ENCODE measurements at places on chromosomes 16 and 17. TPM values are rescaled to one million over a fixed set of nuclear protein-coding genes. Genes with fewer than 3 reads are reported as not detected.

KRTAP4-6 gene
- total RNA-seq = not detected

EME1 gene
- 1.5 TPM for total RNA-seq

AXIN2 gene
- 3.2 TPM for total RNA-seq

DNA sequence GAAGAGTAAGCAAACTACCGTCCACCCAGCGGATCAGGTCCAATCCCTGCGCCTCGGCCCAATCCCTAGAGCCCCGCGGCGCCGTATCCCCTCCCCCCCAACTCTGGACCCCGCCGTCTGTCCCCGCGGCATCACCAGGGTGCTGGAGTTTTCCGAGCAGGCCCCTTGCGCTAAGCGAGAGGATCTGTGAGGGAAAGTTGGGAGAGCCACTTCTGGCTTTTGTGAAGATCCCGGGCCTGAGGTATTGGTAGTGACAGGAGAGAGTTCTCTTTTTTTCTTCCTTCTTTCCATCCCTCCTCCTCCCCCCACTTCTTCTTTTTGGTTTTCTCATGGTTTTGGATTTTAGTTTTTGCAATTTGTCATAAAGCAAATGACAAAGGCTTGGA is 3.5 kb upstream of the DLX4 start:
- DNase-seq = no peak

DNA sequence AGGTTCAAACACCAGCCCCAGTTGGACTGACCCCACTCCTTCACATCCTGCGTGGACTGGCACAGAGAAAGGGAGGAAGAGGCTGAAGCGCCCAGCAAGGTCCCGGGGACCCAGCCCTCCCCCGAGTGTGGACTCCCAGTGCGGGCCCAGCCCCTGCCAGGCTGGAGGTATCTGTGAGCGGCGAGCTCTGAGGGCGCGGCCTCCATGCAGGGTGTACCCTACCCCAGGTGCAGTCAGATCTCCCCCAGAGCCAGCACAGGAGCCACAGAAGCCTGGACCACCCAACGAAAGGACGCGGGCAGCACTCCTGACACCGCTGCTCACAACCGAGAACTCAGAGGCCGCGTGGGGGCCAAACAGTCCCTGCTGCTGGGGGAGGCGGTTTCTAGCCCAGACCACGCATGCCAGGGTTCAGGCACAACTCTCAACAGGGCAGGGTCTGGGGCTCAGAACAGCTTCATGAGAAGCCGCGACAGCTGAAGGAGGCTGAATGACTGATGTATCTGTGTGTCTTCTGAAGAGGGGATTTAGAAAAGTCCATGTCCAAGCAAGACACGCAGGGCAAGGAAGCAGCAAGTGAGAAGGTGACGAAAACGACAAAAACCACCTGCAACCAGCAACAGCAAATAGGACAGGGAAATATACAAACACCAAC is 8.5 kb downstream of the SLC38A10 start:
- no peak for DNase-seq

DNA sequence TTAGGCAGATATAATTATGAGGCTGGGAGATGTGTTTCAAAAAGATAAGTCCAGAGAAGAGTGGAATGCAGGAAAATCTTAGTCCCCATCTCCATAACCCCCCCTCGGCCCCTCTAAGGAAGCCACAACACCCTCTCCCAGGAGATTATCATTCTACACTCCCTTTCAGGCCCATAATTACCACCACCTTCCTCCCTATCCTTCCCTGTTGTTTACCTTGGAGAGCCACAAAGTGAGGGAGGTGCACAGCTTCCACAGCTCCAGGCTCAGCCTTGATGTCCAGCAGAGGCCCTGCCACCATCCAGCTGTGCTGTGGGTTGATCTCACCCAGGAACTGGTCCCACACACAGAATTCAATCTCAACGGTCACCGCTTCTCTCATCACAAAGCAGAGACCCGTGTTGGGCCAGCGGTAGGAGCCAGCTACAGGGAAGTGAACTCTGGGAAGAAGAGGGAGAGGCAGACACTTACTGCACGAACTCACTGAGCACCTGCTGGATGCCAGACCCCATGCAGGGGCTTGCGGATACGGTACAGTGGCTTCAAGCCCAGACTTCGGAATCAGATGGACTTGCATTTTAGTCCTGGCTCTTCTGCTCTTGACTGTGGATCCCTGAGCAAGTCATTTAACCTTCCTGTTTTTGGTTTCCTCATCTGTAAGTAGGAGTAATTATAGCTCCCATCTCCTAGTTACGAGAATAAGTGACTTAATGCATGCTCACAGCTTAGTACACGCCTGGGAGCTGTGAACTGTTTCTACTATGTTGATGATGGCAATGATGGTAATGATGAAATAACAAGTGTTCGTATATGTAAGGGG is 44.1 kb downstream of the MIS12 start:
- DNase-seq = no peak

DNA sequence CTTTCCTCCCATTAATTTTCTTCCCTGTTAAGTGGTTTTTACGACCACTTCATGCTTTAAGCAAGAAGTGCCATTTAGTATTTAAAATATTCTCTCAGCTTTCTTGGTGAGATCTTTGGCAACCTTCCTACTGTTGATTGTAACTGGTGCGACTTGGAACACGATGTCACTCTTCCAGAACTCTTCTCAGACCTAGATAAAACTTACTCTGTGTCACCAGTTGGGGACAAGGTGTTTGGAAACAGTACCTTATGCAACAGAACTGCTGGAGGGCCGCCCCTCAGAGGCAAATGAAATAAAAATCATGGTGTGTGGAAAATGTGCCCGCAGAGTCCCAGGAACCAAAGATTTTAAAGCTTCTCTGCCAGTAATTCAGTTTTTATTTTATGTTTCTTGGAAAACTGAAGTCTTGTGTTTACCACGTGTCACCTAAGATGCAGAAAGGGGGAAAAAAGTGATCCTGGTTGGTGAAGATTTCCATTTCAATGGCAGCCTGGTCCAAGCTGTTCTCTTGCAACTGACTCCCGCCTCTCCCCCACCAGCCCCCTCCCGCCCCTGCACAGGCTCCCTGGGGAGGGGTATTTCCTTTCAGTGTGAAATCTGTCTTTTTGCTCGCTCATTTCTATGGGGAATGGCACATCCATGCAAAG is 7.2 kb upstream of the HSD11B2 start:
- DNase-seq = no peak

- no peak for DNase-seq
These were observed 691 bp upstream of the TMEM98 start for GRCh38 chr17:32927201-32927723.

Data from esophagus squamous epithelium (tissue), 5 donors.